ENCODE measurements at places on chromosomes 11 and 22. TPM values are rescaled to one million over a fixed set of nuclear protein-coding genes. Genes with fewer than 3 reads are reported as not detected.

Gene SUSD2
- 1.3 TPM for polyA plus RNA-seq

Gene UEVLD
- polyA plus RNA-seq = 9.6 TPM

Gene SVIP
- 8.9 TPM for polyA plus RNA-seq

DNA sequence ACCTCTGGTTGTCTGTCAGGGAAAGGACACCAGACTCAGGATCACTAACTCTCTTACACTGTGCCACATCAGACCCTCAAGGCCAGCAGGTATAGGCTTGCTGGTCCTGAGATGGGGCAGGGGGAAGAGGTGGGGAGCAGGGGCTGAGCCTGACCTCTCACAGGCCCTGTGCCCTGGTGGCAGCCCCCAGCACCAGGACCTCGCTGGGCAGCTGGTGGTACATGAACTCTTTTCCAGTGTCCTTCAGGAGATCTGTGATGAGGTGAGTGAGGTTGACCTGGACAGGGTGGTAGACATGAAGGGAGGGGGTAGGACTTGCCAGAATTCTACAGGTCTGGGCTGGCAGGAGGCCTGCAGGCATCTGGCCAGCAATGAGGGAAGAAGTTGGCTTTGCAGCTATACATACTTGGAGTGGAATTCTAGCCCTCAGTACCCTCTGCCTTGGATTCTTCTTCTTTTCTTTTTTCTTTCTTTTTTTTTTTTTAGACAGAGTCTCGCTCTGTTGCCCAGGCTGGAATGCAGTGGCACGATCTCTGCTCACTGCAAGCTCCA, 1.4 kb downstream of the NUDT22 start:
- no peak for DNase-seq

DNA sequence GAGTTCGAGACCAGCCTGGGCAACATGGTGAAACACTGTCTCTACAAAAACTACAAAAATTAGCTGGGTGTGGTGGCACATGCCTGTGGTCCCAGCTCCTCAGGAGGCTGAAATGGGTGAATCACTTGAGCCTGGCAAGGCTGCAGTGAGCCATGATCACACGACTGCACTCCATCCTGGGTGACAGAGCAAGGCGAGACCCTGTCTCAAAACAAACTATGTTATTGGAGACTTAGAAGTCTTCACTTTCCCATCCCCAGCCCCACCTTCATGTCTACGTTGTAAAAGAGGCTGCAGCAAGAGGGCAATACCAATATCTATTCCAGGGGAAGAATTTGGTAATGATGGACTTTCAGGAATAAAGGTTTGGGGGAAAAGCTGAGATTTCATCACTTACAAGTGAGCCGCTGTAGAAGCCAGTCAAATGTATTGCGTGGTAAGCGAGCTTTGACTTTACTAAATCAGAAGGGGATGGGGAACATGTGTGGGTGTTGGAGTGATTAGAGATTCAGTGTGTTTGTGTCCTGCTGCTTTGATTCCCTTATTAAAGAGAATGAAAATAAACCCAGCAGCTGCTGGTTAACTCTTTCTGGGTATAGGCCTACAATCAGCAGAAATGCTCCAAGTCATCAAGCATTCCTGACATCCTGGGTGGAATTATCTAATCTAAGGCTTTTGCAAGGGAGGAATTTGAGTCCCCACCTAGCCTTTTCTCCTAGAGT, 53.7 kb downstream of the UBASH3B start:
- DNase-seq = no peak

- no peak for DNase-seq
These were observed 44.9 kb downstream of the LRRC32 start for GRCh38 chr11:76625472-76626186.

DNA sequence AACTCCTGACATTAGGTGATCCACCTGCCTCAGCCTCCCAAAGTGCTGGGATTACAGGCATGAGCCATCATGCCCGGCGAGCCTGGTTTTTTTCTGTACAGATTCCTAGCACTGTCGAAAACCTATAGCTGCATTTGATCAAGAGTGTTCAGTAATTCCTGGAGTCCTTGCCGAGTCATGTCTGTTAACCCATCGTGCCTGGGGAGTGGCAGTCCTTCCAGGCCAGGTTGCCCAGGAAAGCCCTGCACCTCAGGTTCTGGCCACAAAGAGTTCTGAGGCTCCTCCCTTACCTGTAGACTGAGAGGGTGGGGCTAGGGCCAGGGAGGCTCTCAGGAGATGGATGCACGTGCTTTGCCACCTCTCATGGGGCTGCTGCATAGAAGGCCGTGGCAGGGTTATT, 17.0 kb downstream of the YDJC start:
- DNase-seq = no peak

- no peak for DNase-seq
These were observed 1399.9 kb downstream of the BRD1 start for GRCh38 chr22:48427731-48428211.

DNA sequence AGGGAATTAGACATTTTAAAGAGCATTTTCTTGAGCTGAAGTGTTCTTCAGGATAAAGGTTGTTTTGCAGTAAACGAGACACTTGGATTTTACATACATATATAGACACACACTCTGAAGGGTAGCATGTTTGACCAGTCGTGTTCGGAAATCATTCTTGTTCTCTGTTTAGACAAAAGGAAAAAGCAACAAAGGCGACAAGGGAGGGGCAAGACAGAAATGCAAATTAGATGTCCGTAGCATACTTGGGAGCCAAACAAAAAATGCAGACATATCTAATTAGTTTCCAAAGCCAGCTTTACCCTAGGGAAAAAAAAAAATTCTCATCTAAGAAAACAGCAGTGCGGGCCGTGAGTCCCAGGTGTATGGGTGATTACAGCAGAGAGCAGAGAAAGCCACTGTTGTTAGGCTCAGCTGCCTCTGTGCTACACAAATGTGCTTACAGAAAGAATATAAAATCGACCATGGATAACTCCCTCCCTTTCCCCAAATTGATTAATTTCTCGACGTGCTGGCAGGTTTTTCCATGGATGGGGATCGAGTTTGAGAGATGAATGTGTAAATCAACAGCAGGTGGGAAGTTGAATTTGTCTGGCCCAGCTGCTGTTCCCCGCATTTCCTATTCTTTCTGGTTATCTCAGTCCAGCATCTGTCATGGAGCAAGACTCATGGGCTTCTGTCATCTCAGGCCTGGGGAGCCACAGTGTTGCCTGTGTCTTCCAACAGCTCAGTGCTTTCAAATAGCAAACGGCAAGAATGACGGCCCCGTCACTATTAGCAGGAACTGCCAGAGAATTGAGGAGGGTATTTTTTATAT, 176.5 kb upstream of the TTC12 start:
- no peak for DNase-seq

- no peak for DNase-seq
These were observed 173.6 kb upstream of the CCDC90B start for GRCh38 chr11:83459798-83460197.

- DNase-seq = no peak
These were observed 119.8 kb upstream of the ARHGAP20 start for GRCh38 chr11:110832080-110832479.

GRCh38 chr11:35235936-35236666, 97.1 kb downstream of the CD44 start:
- DNase-seq = no peak

Data from psoas muscle (tissue), 8 donors.